ENCODE measurements at places on chromosomes 5 and 9.

DNA sequence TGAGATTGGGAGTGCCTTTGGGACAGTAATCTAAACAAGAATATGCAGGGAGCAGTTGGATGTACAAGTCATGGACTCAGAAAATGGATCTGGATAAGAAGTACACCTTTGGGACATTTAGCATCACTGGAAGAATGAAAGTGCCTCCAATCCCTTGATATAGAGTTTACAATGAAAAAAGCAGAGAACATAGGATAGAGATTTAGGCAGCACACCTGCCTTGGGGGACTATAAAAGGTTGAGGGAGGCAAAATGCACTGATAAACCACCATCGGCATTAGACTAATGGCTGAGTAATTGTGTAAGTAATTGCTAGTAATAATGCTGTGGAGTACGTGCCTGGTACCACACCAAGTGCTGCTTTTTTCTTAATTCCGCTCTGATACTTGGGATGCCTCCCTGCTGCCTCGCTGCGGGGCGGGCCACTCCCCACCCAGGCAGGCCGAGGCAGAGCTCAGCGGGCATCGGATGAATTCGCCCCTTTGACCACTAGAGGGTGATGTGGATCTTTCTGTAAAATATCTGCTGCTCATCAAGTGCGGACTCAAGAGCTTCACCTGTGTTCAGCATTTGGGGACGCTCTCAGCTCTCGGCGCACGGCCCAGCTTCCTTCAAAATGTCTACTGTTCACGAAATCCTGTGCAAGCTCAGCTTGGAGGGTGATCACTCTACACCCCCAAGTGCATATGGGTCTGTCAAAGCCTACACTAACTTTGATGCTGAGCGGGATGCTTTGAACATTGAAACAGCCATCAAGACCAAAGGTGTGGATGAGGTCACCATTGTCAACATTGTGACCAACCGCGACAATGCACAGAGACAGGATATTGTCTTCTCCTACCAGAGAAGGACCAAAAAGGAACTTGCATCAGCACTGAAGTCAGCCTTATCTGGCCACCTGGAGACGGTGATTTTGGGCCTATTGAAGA lies 99.9 kb downstream of the ANKRD18B start:
- peak; percentile 46 for DNase-seq

- DNase-seq = no peak
These were observed 56.3 kb downstream of the DAB2IP start for GRCh38 chr9:121707477-121708424.

- no peak for DNase-seq
These were observed 3.6 kb upstream of the ARAP3 start for GRCh38 chr5:141685591-141685990.

DNA sequence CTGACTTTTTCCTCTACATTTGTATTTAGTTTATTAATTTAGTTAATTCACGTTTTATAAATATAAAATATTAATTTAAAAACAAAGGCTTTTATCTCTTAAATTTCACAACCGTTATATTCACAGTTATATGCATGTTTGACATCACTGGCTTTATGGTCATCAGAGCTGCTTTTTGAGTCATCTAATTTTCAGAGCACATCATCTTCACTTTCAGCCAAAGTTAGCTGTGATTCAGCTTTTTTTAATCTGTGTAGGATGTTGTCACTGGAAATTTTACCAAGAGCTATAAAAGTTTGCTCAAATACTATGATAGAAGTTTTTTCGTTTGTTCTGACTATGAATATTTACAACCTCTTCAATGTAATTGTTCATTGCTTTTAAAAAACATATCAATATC lies 12.4 kb downstream of the CDC37L1 start:
- DNase-seq = no peak

- DNase-seq = no peak
These were observed 701.3 kb upstream of the ACO1 start for GRCh38 chr9:31683116-31683515.

DNA sequence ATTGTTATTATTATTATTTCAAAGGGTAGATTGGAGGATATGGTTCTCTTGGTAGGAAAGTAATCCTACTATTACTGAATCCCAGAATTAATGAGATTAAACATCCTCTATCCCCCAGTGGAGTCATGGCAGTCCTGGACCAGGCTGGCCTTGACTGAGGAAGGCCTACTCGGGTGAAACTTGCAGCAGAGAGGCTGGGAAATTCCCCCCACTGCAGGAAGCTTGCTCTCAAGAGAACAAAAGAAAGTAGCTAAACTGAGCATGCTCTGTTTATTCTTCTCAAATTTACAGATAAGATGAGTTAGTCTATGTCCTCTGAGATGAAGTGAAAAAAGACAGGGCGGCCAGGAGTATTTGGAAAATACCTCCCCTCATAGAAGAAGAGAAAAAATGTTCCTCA lies 233.9 kb upstream of the RPS23 start:
- no peak for DNase-seq

- DNase-seq = no peak
These were observed 4.2 kb upstream of the SUB1 start for GRCh38 chr5:32581010-32581785.

DNA sequence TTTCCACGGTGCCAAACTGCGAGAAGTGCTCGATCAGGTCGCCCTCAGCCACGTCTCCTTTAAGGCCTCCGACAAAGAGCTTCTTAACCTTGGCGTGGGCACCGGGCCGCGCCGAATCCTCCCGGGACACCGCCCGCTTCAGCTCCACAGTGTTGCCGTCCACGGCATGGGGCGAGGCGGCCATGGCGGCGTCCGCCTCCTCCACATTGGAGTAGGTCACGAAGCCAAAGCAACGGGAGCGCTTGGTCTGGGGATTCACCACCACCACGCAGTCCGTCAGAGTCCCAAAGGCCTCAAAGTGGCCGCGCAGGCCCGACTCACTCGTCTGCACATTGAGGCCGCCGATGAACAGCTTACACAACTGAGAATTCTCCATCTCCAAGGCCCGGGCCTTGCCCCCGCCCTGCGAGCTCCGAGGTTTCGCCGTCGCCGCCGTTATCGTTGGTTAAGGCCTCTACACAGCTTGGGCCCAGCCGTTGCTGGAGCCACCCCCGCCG lies 424 bp downstream of the HNRNPA0 start:
- DNase-seq = no peak

- no peak for DNase-seq
These were observed 5.3 kb downstream of the NTNG2 start for GRCh38 chr9:132167192-132167591.

GRCh38 chr5:126525630-126526245 lies 69.3 kb downstream of the ALDH7A1 start:
- DNase-seq = no peak

DNA sequence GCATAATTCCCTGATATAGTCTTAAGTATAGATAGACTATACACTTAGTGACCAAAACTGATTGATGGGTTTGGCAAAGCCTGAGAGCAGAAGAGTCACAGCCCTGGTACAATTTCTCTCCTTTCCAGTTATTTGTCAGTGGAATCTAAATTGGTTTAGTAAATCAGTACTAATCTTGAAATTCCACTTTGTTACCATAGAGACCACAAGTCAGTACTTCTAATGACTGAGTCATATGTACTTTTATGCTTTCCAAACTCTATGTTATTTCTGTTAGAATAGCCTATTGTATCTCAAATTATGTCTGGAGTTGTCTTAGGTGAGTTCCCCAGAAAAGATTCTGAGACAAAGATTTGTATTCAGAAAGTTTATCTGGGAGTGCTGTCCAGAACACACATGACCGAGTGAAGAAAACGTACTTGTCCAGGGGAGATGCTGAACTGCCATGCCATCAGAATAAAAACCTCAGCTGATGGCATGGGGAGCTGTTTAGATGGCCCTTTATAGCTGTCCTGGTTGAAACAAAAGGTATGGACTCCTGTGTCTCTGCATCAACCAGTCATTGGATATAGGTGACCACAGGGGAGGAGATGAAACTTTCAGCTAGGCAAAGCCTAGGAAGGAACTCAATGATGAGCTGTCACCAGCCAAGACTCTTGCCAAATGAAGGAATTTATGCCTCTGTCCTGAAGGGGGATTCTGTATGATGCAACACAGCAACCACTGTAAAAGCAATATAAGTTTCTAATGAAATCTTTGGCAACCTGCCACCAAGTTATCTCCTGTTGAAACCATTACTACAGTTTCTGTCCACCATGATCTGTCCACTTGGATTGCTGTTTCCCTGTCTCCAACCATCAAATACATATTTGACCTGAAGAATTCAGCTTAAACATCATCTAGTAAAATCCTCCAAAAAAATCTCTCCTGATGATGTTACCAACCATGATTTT lies 18.0 kb upstream of the SMC2 start:
- no peak for DNase-seq

- DNase-seq = no peak
These were observed 1.1 kb downstream of the F2RL2 start for GRCh38 chr5:76622076-76622475.

- no peak for DNase-seq
These were observed 1696.0 kb upstream of the WWC1 start for GRCh38 chr5:166595274-166595951.

- DNase-seq = peak; percentile 45
These were observed 44.4 kb downstream of the FNBP1 start for GRCh38 chr9:129998491-129999140.

DNA sequence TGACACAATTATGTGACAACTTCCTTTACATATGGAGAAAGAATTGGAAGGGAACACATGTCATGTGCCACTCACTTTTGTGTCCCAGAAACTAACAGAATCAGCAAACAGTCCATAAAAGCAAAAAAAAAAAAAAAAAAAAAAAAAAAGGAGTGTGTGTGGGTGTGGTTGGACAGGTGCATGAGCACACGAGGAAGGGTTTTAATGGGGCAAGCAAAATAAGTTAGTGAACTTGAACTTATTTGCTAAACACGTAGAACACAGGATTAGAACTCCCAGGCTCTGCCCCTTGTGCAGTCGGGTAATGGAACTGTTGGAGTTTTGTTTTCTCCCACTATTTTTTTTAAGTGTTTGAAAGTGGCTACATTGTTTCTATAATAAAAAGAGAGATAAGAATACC lies 74.8 kb upstream of the PJA2 start:
- no peak for DNase-seq

GRCh38 chr5:107455111-107455544 lies 215.6 kb downstream of the EFNA5 start:
- no peak for DNase-seq

- peak; percentile 21 for DNase-seq
These were observed 81.4 kb upstream of the ANKRD55 start for GRCh38 chr5:56314529-56314928.

- peak; percentile 34 for DNase-seq
These were observed 76.1 kb upstream of the ASS1 start for GRCh38 chr9:130368631-130369103.

DNA sequence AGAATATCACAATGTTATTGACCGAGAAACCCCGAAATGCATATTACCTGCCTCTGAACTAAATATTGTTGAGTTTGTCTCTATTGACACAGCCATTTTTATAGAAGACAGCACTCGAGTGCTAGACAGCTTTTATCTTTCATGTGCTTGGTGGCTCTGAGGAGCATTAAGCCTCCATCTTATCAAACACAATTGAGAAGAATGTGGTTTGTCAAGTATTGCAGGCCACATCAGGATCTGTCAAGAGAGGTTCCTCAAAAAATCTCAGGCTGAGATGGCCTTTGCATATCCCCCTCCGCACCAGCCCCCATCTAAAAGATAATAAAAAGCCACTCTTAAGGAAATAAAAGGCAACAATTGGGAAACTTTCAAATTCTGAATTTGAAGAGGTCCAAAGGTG lies 284.8 kb downstream of the DENND1A start:
- DNase-seq = no peak

- DNase-seq = no peak
These were observed 20.9 kb upstream of the SYNPO start for GRCh38 chr5:150619359-150620230.

DNA sequence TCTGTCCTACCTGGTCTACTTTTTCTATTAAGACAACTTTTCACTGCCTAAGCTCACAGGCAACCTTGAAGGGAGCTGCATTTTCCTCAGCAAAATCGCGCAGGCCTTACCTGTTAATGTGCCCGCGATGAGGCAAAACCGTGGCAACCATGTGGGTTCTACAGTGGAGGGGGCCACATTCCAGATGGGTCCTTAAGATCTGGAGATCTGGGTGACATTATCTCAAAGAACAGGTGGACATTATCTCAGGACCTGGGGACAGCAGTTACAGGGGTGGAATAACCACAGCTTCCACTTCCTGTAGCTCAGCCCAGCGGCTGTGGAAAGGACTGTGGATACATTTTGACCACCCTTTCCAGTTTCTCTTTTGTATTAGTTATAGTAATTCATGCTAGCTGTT lies 112.8 kb upstream of the PTCH1 start:
- no peak for DNase-seq

GRCh38 chr5:54315736-54316528 lies 5.6 kb upstream of the ARL15 start:
- DNase-seq = no peak

DNA sequence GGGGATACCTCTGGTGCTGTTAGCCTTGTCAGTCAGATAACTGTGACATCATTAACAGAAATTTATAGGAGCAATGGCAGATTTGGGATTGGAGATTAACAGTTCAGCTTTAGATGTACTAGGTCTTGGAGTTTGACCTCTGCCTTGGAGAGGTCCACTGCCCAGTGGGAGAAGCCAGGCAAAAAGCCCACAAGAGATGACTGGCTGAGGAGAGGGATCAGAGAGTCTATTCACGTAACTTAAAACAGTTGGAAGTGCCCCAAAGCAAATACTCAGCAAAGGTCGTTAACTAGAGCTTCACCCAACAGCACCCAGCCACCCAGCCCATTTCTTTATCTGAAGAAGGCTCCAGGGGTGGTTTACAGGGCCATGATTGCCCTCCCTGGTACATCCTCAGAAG lies 232.7 kb upstream of the PPP1R2B start:
- no peak for DNase-seq

GRCh38 chr5:53482717-53483638 lies 2.5 kb downstream of the FST start:
- no peak for DNase-seq

DNA sequence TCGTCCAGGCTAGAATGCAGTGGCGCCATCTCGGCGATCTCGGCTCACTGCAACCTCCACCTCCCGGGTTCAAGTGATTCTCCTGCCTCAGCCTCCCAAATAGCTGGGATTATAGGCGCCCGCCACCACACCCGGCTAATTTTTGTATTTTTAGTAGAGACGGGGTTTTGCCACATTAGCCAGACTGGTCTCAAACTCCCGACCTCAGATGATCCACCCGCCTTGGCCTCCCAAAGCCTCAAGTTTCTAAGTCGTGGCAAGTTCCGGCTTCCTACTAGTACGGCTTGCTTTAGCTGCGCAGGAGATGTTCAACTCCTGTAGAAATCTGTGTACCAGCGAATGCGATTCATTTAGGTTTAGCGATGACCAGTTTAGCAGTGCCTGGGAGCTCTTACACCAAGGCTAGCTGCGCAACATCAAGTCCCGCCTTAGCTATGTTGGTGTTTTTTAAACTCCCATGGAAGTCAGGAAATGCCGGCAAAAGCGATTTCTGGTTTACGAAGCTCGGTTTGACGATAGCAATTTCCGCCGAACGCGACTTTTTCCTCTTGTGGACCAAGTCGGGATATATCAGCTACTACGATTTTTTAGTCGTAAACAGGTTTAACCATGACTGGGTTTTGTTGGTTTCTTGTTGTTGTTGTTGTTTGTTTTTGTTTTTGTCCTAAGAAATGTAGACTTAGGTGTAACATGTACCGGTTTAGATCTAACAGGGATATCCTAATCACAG lies 46.4 kb downstream of the ANXA2R start:
- DNase-seq = peak; percentile 55

- no peak for DNase-seq
These were observed 13.4 kb upstream of the CREBRF start for GRCh38 chr5:173042763-173043107.

- DNase-seq = no peak
These were observed 57.2 kb downstream of the EXD3 start for GRCh38 chr9:137365552-137366444.

- DNase-seq = no peak
These were observed 79.4 kb downstream of the ZNF366 start for GRCh38 chr5:72427488-72428437.

GRCh38 chr5:125463466-125464092 lies 717.1 kb upstream of the ZNF608 start:
- no peak for DNase-seq

Data from stimulated activated naive CD4-positive, alpha-beta T cell treated with Interleukin-2 at 50 U/mL for 16 hours (primary cell).